ENCODE measurements at places on chromosomes 4 and X.

- DNase-seq, result no peak
Measured at GRCh38 chrX:46849933-46850332, 13.1 kb downstream of the RP2 start.

- no peak for DNase-seq
Measured at GRCh38 chrX:74423289-74423998, 2.2 kb downstream of the SLC16A2 start.

DNA sequence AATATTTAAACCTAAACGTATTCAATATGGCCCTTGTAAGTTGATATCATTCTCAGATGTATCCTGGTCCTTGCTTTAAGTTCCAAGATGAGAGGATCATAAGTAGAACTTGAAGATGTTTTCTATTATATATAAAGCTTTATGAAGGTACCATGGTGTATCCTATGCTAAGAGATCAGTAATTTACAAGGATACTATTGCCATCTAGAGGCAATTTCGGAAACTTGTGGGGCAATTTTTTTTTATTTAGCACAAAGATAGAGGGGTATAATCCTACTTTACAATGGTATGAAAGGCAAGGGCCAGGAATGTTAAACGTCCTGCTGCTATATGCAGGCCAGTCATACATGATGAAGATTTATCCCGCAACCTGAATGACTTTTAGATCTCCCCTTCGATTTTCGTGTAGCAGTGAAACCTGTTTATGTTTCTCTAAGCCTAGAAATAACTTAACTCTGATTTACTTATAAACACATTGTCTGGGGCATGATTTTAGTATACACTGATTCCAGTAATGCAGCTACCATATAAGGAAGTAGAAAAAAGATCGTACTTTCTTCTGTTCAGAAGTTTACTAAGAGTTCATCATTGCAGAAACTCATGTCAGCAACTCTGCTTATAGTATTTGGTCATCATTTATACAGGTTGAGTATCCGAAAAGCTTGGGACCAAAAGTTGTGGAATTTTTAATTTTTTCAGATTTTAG is 2.6 kb downstream of the SLC25A31 start:
- DNase-seq, result peak; percentile 72

DNA sequence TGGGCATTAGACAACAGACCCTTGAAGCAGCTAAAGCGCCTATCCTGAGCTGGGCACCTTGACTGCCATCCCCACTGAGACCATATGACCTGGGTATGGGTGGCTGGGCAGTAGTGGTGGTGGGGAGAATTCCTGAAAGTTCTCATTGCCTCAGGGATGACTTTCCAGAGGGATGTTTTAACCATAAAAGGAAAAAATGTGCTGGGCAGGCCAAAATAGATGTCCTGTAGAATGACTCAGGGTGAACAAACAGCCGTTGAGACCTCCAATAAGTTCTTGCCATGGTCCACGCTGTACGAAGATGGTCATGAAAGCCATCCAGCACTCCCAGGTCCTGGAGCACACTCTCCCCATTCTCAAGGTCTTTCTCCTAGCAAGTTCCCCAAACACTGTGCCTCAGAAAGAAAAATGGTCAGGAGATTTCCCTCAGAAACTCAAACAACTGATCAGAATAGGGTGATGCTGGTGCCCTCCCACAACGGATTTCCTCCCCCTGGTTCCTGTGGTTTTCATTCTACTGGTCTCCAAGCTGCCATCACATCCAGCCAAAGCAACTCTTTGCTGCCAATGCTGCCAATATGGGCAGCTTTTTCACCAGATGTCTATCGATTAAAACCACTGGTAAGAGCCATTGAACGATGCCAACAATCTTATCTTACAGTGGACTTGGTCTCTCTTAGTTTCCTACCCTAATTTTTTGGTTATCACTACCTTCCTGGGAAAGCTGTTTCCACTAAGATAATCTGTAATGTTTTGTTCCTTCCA is 11.2 kb downstream of the CDKN2AIP start:
- no peak for DNase-seq
